Right renal cortex interstitium (tissue), 3 donors: ENCODE measurements at places on chromosomes 5 and 9.
A peak's percentile ranks its signal among the peaks of the same experiment; 100 is the strongest.

DNA sequence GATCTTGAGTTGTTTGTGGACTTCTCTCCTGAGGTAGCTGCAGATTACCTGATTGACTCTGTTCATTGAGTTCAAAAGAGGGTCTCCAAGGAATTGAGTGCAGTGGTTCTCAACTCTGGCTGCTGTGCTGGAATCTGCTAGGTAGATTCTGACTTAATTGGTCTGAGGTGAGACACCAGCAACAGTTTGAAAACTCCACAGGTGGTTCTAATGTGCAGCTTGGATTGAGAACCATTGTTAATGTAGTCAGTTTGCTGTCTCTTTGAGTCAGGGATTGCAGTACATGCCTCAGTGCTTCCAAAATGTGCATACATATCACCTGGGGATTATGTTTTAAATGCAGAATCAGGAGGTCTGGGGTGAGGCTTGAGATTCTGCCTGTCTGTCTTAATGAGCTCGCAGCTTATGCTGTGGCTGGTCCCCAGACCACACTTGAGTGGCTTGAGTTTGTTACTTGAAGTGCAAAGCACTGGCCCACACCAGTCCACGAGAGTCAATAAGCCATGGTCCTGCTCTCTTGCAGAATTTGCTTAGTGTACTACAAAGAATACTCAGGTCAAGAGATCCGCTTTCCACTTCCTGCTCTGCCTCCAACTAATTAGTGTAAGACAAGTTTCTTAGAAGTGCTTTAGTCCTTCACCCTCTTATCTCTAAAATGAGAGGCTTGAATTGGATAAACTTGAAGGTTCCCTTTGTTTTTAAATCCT lies 82.3 kb downstream of the ATG10 start:
- DNase-seq, result no peak

GRCh38 chr9:38246833-38247232 lies 145.7 kb upstream of the ALDH1B1 start:
- no peak for DNase-seq

GRCh38 chr5:9513827-9514226 lies 32.0 kb downstream of the SEMA5A start:
- DNase-seq, result no peak

DNA sequence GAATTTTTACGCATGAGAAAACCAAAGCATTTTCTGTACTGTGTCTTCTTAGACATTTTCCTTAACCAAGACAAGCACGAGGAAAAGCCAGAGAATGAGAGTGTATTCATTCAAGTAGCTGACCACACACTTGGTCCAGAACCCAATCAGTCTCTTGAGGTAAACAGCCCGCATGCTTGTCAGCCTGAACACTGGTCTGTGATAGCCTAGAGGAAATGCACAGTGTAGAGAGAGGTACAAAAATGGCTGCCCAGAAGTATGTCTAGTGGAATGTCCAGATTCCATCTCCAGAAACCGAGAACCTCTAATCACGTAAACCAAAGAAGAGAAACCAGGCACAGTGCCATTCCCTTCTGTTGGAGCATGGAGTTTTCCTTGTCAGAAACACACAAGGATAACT lies 80.0 kb upstream of the SNX2 start:
- no peak for DNase-seq

DNA sequence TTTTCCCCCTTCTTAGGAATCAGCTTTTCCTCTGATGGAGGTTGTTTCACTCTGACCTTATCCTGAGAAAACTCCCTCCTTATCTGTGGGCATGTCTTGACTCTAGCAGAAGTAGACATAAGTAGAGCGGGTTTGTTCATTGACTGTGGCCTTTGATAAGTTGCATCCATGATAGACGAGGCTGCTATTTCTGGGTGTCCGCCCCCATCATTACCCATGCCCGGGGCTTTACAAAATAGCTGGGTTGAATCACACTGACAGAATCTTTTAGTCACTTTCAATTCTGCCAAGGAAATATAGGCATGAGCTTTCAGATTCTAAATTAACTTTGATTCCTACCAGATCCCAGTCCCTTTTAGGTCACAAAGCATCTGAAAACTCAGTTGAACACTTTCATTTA lies 223.8 kb downstream of the SEC61B start:
- no peak for DNase-seq

DNA sequence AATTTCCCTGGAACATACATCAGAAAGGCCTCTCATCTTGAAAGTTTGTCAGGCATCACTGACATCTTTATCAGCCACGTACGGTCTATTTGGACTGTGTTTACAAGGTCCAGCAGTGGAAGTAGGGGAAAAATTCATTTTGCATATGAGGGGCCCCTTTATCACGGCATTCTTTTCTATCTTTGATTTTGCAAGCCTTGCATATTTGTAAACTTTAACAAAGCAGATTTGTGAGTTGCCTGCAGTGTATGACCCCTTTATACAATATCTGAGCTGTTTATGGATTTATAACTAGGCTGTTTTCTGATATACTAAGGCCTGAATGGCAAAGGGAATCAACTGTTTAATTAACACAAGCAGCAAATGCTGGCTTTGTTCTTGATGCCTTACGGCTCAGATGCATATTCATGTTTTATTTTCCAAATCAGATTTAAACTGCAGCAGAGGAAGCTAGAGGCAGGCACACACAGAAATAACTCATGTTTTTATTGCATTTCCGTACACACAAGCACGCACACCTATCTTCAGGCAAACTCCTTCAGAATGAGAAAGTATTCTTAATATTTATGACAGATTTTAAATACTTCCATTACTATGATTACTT lies 61.1 kb downstream of the CD180 start:
- no peak for DNase-seq

GRCh38 chr9:138058181-138058580 lies 180.6 kb downstream of the CACNA1B start:
- DNase-seq, result no peak

GRCh38 chr5:56588636-56589480 lies 226.5 kb upstream of the MAP3K1 start:
- DNase-seq, result no peak

GRCh38 chr5:15852217-15852616 lies 327.4 kb downstream of the MARCHF11 start:
- DNase-seq, result no peak

DNA sequence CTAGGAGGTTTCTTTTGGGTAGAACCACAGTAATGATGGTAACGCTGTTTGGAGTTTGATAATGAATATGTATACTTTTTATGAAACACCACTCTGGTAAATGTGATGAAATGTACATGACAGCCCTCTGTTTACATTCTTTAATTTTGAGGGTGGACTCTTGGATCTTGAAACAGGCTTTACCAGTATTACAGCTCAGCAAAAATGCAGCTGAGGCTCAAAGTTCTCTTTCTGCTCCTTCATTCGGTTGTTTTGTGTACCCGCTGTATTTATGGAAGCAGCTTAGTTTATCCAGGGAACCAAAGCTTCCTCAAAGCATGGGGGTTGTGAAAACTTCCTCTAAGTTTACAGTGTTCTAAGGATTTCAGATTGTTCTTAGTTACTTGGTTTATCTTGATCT lies 11.1 kb downstream of the GAPVD1 start:
- no peak for DNase-seq

GRCh38 chr5:132528866-132529634 lies 14.3 kb downstream of the IL5 start:
- DNase-seq, result no peak

- no peak for DNase-seq
These were observed 612.9 kb downstream of the DNAH5 start for GRCh38 chr5:13331585-13331984.

DNA sequence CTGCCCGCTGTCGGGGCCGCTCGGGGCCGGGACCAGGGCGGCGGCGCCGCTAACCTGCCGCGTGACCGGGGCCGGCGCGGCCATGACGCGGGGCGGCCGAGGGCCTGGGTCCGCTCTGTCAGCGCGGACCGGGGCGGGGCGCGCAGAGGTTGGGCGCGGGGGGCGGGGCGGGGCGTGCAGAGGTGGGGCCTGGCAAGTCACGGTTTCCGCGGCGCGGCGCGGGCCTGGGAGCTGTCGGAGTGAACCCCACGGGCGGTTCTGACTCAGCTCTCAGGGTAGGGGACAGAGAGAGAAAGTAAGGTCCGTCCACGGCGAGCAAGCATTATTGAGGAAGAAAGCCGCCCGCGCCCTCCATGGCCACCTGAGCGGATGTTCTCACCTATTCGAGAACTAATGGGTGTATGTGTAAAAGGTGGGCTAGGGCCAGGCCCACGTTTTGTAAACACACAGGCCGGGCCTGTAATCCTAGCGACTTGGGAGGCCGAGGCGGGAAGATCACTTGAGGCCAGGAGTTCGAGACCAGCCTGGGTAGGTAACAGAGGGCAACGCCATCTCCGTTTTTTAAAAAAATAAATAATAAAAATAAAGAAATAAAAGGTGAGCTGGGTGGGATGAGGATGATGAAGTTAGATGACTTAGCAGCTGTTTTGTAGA lies at the start of gene PRXL2C:
TSS of gene PRXL2C (minus strand) at position 120 of the 654 bp plus-strand sequence. CDS start at position 84, 36 bp downstream.
- DNase-seq, result peak; percentile 24

DNA sequence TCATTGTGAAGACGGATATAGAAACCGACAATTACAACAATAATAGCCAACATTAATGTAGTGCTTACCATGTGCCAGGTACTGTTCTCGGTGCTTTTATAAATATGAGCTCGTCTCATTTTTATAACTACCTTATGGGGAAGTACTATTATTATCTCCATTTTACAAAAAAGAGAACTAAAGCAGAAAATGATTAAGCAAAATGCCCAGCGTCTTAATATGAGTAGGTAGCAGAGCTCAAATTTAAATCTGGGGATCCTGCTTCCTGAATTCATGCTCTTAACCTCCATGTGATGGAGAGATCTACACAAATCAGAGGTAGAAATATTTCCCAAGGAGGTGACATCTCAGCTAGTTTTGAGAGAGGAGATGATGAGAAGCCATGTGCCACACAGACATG lies 256.9 kb downstream of the TRIM32 start:
- no peak for DNase-seq

GRCh38 chr5:2387634-2388325 lies 363.7 kb downstream of the IRX2 start:
- DNase-seq, result peak; percentile 13

DNA sequence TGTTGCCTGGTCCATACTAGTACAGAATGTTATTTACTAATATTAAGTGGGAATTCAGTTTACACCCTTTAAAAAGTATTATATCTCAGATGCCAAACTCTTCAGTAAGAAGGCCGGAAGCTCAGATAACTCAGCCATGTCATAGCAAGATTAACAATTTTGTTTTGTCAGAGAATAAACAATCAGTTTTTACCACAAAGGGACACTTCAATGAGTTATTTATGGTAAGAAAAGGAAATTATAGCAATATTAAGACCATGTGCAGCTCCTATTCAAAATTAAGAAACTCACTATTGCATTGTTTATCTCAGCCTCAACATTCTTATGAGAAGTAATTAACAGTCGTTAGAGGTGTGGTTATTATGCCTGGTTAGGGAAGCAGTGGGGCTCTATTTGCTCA lies 13.1 kb upstream of the ARL15 start:
- DNase-seq, result no peak

DNA sequence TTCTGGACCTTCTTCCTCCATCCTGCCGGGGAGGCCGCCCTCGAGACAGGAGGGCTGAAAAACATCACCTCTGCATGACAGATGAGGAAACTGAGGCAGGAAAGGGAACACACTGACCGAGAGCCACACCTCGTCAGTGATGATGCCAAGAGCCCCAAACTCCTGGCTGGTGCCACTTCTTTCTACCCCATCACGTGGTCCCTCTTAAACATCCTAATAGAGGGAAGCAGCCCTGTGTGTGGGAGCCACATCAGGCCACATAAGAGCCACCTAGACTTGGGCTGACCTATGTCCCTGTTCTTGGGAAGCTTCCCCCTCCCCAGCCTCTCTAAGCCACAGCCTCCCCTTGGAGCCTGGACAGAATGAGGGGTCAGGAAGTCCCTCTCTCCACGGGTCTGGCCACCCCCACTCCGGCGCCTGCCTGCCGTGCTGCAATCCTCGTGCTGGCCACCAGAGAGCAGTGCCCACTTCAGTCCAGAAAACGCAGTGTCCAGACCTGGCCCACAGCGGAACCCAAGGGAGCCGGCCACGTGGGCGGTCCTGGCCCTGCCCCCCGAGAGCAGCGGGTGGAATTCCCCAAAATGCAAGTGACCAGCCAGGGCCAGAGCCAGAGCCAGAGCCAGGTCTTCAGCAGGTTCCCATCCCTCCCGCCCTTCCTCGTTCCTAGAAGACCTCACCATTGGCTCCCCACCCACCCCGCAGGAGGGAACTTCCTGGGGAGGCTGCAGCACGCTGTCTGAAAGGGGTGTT lies 54.7 kb upstream of the SARDH start:
- peak; percentile 27 for DNase-seq

GRCh38 chr5:2196416-2196815 lies 313.7 kb upstream of the IRX4 start:
- no peak for DNase-seq

GRCh38 chr5:6082685-6083084 lies 295.7 kb downstream of the MED10 start:
- no peak for DNase-seq

GRCh38 chr5:64619609-64620008 lies 70.7 kb upstream of the SHISAL2B start:
- no peak for DNase-seq

DNA sequence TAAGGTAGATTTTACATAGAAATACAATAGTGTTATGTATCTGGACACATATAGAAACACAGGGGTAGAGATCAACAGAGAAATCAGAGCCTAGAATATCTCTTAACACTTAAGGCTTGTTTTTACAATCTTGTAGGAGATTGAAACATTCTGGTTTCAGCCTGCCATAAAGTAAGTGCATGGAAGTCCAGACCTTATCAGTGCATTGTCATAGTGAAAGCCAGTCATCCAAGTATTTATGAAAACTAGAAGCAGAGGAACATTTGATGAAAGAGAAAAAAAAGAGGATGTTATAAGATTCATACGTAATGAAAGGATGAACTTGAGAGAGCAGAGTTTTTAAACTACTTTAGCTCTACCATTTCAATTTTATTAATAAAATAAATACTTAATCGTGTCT lies 194.3 kb upstream of the TRPC7 start:
- DNase-seq, result no peak

GRCh38 chr5:91028499-91028956 lies 354.6 kb downstream of the ARRDC3 start:
- DNase-seq, result no peak

GRCh38 chr9:108972626-108973209 lies 38.5 kb downstream of the ABITRAM start:
- no peak for DNase-seq

- no peak for DNase-seq
These were observed 242.9 kb upstream of the FTMT start for GRCh38 chr5:121608826-121609225.

DNA sequence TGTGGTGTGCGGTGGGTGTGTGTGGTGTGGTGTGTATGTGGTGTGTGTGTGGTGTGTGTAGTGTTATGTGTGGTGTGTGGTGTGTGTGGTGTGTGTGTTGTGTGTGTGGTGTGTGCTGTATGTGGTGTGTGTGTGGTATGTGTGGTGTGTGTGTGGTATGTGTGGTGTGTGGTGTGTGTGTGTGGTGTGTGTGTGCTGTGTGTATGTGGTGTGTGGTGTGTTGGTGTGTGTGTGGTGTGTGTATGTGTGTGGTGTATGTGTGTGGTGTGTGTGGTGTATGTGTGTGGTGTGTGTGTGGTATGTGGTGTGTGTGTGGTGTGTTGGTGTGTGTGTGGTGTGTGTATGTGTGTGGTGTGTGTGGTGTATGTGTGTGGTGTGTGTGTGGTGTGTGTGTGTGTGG lies 144.3 kb downstream of the HSD17B3 start:
- DNase-seq, result no peak
